ENCODE measurements at places on chromosomes 16 and 17. TPM values are rescaled to one million over a fixed set of nuclear protein-coding genes. Genes with fewer than 3 reads are reported as not detected.

The KRT33B gene
- not detected for total RNA-seq

DNA sequence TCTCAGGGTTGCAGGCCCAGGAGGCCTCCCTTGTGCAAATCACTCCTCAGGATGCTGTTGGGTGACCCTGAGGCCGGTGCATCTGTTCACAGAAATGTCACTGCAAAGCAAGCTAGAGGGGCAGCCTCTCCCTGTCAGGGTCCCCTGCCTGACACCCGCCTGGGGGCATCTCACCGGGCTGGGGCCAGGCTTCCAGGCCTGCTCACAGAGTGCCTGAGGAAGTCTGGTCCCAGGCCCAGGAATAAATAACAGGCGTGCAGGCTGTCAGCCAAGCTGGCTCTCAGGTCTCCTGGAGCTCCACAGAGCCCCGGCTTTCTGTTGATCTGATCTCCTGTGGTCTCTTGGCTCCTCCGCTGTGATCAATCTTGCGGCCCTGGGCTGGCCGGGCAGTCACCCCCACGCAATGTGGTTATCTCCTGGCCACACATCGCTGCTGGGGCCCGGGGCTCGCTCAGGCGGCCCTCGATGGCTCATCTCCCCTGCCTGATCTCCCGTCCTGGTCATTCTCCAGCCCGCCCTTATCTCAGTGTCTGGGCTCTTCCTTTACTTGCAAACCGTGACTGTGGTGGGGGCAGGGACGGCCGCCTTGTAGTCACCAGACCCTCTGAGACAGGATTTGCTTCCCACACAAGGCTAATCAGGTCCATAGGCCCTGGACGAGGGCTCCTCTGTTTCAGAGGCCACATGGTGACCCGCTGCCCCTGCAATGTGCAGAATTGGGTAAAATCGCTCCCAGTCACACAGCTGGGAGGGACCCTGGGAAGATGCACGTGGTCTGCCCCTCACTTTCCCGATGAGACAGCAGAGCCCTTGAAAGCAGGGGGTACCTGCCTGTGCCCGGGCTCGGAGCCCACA lies 231.2 kb upstream of the GSE1 start:
- peak; percentile 41 for DNase-seq

GRCh38 chr17:73042809-73043685 lies 49.4 kb downstream of the SLC39A11 start:
- no peak for DNase-seq

GRCh38 chr17:17783825-17784656 lies 52.7 kb downstream of the SREBF1 start:
- no peak for DNase-seq

- DNase-seq, result peak; percentile 57
Measured at GRCh38 chr17:76925441-76925891, 57.3 kb downstream of the MGAT5B start.

GRCh38 chr17:21419299-21420239 lies 43.4 kb downstream of the KCNJ12 start:
- DNase-seq, result no peak

DNA sequence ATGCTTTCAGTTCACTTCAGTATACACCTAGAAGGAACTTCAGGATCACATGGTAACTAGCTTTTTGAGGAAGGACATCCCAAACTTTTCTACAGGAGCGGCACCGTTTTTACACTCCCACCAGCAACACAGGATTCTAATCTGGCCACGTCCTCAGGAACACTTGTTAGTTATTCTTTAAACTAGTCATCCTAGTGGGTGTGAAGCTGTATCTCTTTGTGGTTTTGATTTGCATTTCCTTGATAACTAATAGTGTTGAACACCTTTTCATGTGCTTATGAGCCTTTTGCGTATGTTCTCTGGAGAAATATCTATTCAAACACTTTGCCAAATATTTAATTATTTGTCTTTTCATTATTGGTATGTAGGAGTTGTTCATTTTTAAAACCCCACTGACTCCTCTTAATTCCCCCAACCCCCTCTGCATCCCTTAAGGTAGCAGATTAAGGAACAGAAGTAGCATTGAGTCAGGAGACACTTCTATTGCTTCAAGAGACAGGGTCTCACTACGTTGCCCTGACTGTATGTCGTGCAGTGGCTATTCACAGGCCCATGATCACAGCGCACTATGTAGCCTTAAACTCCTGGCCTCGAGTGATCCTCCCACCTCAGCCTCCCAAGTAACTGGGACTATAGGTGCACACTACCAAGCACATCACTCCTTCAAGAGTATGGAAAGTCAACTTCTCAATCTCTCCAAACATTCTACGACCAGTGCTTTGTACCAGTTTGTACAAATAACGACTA lies 25.4 kb downstream of the YWHAE start:
- no peak for DNase-seq
